GM12864 (cell line): ENCODE measurements at places on chromosomes 6 and 20.
A peak's percentile ranks its signal among the peaks of the same experiment; 100 is the strongest.

DNA sequence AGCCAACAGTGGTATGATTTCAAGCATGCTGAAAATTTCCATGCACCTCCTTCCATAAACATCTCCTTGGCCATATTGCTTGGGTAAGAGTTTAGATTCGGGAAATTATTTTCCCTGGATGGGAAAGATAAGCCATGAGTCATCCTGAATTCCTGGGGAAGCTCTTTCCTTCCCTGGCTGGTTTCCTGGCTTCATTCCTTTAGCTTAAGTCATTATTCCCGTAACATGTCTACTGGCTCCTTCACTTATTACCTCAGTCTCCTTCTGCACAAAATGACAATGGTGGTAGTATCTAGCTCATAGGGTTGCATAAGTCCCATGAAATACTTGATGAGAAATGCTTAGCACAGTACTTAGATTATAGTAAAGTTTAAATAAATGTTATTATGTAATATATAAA, 27.6 kb downstream of the TINAG start:
- no peak for DNase-seq

- no peak for DNase-seq
These were observed 3.1 kb upstream of the STX16 start for GRCh38 chr20:58647796-58648501.

GRCh38 chr20:52275181-52275691, 83.7 kb upstream of the ZFP64 start:
- DNase-seq: no peak

GRCh38 chr6:113304116-113304515, 553.0 kb upstream of the MARCKS start:
- no peak for DNase-seq

- no peak for DNase-seq
These were observed 18.4 kb upstream of the SLC22A1 start for GRCh38 chr6:160102956-160103824.

GRCh38 chr20:1622450-1622849, 2.6 kb upstream of the SIRPB1 start:
- peak; percentile 24 for DNase-seq

GRCh38 chr20:10359621-10360040, 74.4 kb downstream of the MKKS start:
- no peak for DNase-seq

GRCh38 chr6:138948004-138948403, 40.0 kb downstream of the REPS1 start:
- DNase-seq: no peak

- no peak for DNase-seq
These were observed 158.1 kb downstream of the QKI start for GRCh38 chr6:163572612-163573011.

- no peak for DNase-seq
These were observed 66.1 kb downstream of the CD24 start for GRCh38 chr6:106908386-106908840.

- DNase-seq: no peak
These were observed 34.1 kb upstream of the BAG2 start for GRCh38 chr6:57138026-57138425.

DNA sequence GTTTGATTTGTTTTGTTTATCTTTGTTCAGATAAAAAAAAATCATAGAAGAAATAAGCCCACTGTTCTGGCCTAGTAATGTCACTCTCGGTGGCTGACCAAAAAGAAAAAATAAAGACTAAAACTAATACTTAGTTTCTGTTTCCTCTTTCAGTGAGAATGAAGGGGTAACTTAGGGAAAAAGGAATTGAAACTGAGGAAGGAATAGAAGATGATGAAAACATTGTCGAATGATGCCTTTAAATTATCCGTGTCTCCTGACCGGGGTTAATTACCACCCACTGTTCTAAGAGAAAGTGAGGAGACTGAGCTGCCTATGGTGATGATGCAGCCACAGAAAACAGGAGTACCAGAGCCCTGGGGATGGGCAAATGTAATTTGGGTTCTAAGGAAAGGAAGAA, 73.1 kb downstream of the PTCHD4 start:
- DNase-seq: no peak

- peak; percentile 15 for DNase-seq
These were observed 41.6 kb downstream of the CCN2 start for GRCh38 chr6:131909408-131910218.

DNA sequence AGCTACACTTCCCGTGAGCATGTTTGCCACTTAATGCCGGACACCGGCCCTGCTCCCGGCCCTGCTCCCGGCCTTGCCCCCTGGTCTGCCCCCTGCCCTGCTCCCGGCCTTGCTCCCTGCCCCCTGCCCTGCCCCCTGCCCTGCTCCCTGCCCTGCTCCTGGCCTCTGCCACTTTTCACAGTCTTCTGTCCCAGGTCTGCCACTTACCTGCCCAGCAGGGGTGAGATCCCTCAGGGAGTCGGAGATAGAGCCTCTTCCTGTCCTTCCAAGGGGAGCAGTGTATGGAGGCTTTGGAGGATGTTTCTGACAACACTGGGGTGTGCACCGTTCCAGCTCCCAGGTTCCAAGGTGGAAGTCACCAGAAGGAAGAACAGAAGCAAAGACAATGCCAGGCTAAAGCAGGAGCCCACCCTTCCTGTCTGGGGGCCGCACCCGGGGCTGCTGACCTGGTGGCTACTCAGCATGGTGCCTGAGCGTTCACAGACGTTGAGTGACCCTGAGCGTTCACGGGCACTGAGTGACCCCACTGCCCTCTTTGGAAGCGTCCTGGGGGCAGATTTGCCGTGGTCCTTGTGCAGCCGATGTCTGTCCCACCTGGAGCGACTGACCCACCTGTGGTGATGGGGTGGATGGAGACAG, 199.8 kb downstream of the DLL1 start:
- DNase-seq: no peak

DNA sequence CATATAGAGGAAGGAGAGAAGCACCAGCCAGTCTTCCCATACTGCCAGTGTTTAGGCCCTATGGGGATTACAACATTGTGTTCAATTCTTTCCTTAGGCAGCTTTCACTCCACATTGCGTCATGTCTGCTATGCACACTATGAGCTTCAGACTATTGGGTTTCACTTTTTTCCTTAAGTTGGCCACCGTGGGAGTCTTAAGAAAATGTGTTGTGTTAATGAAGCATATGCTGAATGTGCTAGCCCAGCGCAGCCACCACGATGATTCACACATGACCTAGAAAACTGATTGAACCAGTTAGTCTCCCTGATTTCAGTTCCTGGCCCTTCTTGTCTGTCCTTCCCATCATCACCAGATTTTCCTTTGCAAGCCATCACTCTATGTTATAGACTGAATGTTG, 21.5 kb downstream of the TUBB2B start:
- no peak for DNase-seq
